ENCODE measurements at places on chromosomes 4 and X.

- no peak for DNase-seq
These were observed 448 bp upstream of the SCFD2 start for GRCh38 chr4:53366301-53366716.

GRCh38 chrX:74781507-74782034, 143.7 kb downstream of the NEXMIF start:
- DNase-seq = no peak

DNA sequence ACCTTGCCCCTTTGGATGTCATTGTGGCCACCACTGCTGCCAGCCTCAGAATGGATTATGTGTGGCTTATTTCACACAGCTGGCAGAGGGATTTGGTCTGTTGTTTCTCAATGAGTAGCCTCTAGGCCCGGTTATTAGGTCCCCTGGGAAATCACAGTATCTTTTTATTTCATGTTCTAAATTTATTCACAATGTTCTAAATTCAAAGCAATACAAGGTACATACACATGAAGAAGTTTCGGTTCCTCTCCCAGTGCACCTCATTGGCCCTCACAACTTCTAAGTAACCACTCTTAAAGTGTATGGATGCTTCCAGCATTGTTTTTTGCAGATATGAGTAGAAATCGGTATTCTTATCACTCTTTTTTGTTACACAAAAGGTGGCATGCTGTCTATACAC, 262.7 kb downstream of the RCHY1 start:
- no peak for DNase-seq

DNA sequence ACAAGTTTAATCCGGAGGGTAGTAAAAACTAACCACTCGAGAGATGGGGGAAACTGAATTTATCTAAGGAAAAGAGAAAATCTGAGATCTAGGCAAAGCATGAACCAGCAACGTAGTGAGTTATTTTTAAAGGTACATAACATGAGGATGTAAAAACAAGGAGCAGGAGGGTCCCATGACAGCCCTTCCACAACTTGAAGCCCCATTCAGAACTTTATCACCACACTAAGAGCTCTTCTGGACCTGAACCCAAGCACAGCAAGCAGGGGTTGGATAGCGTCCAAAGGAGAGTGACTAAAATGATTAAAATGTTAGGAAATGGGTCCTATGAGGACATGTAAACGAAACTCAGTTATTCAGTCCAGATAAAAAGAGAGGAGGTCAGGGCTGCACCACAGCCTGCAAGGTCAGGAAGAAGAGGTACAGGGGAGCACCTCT, 16.2 kb downstream of the SH3RF1 start:
- peak; percentile 94 for DNase-seq

GRCh38 chr4:123340381-123340701, 56.3 kb upstream of the SPRY1 start:
- DNase-seq = peak; percentile 89

DNA sequence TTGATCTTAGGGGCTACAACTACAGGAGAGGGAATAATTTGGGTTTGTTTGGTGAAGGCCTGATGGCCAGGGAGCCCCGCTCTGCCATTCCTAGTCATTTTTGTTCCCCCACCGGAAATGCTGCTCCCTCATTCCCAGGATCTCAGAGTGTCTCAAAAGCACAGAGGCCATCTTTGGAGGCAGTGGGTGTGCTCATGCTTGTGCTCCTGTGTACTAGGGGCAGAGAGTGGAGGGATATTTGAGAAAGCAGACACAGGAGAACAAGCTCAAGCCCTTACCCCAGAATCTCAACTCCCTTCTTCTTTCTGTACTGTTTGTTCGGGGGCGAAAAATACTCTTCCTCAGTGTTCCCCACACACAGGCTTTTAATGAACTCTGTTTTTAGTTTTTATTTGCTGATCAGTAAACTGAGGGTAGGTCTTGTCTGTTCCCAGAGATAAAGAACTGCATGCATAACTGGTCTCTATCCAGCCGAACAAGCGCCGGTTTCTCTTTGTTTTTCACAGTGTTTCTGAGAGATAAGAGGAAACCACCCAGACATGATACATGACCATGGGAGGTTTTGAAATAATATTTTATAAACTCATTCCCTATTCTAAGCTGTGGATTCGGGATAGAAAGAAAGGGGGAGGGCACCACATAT, 32.9 kb upstream of the XK start:
- no peak for DNase-seq

GRCh38 chr4:87971866-87972265, 3.6 kb upstream of the SPP1 start:
- no peak for DNase-seq

- DNase-seq = no peak
These were observed 738.4 kb downstream of the PCDH18 start for GRCh38 chr4:136793848-136794247.

- DNase-seq = no peak
These were observed 73.0 kb upstream of the ANXA3 start for GRCh38 chr4:78478523-78478922.

DNA sequence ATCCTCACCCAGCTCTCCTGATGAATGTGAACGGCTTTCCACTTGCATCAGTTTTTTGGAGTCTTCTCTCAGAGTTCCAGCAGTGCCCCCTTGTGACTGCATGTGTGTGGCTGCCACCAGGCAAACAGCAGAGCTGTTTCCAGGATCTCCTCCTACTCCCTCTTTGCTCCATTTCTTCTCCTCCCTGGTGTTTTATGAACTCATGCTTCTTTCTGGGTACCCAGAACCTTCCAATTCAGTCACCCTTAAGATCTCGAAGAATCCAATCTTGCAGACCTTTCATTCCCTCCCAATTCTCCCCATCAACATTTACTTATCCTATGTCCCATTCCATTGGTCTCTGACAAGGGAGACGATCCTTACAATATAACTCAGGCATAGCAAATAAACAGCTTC, 6.8 kb upstream of the TCEANC start:
- peak; percentile 81 for DNase-seq

DNA sequence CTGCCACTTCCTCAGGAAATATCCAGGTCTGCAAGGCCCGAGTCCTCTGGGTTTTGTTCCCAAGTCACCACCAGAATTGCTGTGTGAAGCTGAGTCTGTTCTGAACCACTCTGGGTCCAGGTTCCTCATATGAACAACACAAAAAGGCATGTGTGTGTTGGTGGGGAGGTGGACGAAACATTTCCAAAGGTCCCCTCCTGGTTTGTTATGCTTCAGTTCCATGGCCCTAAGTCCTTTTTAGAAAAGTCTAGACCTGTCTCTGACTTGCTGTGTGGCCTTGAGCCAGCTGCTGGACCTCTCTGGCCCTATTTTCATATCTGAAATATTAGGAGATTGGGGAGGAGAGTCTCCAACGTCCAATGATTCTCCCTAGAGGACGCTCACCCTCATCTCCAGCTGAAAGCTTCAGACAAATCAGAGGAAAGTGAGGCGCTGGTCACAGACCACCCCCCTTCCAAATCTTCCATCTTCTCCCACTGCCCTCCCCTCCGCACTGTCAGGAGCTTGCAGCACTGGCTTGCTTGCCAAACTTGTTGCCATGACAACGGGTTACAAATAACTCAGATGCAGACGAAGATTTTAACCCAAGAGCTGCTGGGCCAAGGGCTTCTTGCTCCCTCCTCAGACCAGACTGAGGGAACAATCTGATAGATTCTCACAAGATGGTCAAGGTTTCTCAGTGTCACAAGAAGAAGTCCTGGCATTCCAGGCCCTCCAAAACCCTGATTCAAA, 64.5 kb downstream of the SMC1A start:
- peak; percentile 49 for DNase-seq

DNA sequence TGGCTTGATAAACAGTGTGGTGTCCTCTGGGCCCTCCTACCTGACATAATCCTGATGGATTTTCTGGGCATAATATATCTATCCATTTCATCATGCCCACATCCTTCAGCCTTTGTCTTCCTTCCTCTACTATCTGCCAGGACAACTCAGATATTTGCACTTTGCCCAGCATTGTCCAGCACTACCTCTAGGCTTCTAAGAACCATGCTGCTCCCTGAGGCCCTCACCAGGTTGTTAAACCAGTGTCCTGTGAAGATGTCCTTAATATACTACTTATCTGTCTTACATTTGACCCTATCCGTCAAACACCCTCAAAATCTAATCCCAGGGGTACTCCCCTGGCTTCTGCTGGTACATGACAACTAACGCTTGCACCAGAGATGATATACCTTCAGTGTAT, 58.2 kb upstream of the MAML3 start:
- DNase-seq = no peak

- peak; percentile 96 for DNase-seq
These were observed 200.4 kb downstream of the PTTG2 start for GRCh38 chr4:38160487-38161207.

DNA sequence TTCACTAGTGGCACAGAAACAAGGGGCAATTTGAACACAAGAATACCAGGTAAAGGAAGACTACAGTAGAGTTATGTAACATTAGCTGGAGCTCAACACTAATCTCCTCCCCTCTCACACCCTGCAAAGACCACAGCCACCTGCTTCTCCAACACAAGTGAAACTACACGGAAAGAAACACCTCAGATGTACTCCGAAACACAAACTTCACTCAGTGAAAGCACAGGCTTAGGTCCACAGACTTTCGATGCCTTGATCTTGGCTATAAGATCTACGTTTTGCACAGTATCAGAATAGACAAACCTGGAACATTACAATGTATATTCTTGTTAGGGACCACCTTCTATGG, 7.6 kb downstream of the ACSL1 start:
- no peak for DNase-seq

DNA sequence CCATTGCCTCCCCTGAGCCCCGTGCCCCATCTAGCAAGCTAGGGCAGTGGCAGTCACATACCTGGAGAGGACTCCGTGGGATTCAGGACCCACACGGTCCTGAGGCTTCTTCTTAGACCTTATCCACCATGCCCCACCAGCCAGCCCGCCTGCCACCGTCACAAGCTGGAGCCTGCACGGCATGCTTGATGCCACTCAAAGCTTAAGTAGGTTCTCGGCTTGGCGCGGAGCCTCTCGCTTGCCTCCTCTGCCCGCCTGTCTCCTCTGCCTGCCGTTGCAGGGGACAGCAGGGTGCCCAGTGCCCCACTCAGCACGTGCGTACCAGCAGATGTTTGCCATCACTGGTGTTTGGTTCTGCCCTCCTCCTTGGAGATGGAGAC, 14.1 kb downstream of the PSAPL1 start:
- no peak for DNase-seq

GRCh38 chr4:156073976-156074375, 120.3 kb upstream of the CTSO start:
- no peak for DNase-seq

DNA sequence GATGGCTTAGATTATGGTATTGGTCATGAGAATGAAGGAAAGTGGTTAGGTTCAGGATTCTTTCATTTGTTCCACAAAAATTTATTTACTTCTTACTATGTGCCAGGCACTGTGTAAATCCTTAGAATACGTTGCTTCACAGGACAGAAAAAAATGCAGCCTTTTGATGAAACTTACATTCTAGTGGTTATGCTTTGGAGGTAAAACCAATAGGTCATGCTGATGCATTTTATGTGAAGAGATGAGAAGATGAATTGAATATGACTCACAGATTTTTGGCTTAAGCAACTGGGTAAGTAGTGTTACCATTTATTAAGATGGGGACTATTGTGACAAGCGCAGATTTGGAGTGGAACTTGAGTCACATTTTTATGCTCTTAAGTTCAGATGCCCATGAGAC, 165.3 kb downstream of the GLRA2 start:
- DNase-seq = peak; percentile 43
